Right ventricle myocardium inferior (tissue), 1 donor: ENCODE measurements at places on chromosomes 4 and X.
A peak's percentile ranks its signal among the peaks of the same experiment; 100 is the strongest.

DNA sequence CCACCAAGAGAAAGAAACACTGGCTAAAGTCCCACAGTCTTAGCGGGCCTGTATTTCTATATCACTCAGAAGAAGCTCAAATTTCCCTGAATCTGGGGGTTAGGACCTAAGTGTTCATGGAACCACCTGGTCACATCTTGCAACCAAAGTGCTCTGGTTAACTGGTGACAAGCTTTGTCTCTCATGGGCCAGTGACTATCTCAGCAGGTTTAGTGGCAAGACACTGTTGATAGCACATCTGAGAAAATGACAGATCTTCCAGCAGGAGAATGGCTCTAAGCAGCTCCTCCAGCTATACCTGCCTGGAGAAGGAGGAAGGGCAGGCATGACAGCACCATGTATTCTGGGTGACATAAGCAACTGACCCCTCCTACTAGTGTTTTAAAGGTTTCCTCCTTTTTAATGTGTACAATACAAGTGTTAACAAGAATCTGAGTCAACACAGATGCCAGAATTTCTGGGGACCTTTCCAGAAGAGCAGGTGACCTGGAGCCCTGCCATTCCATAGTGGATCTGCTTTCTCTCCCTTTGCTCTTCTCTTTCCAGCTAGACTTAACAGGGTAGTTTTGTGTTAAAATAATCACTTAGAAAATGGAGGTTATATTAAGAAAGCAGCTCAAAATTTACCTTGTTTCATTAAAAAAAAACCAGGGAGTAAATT, 17.3 kb upstream of the QRFPR start:
- no peak for DNase-seq

DNA sequence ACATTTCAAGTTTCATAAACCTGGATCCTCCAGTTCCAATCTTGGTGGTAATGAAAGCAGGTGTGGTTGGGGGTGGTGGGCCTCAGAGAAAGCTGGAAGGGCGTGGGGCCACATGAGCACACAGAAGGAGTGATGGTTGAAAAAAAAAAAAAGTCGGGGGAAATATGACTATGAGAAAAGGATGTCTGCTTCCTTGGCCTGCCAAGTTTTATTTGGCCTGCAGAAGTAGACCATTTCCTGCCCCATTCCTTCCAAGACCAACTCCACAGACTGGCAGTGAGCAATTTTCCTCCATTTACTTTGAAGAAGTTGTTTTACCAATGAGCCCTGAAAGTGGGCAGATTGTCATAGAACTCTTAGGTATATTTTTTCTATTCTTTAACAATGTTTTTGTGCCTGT, 43.3 kb downstream of the LNX1 start:
- DNase-seq: no peak

- DNase-seq: no peak
These were observed 48.0 kb upstream of the HDAC8 start for GRCh38 chrX:72620550-72621145.

- DNase-seq: no peak
These were observed 15.5 kb downstream of the PRRG1 start for GRCh38 chrX:37364666-37365065.

GRCh38 chr4:115110191-115111181, 2.9 kb downstream of the NDST4 start:
- DNase-seq: no peak

DNA sequence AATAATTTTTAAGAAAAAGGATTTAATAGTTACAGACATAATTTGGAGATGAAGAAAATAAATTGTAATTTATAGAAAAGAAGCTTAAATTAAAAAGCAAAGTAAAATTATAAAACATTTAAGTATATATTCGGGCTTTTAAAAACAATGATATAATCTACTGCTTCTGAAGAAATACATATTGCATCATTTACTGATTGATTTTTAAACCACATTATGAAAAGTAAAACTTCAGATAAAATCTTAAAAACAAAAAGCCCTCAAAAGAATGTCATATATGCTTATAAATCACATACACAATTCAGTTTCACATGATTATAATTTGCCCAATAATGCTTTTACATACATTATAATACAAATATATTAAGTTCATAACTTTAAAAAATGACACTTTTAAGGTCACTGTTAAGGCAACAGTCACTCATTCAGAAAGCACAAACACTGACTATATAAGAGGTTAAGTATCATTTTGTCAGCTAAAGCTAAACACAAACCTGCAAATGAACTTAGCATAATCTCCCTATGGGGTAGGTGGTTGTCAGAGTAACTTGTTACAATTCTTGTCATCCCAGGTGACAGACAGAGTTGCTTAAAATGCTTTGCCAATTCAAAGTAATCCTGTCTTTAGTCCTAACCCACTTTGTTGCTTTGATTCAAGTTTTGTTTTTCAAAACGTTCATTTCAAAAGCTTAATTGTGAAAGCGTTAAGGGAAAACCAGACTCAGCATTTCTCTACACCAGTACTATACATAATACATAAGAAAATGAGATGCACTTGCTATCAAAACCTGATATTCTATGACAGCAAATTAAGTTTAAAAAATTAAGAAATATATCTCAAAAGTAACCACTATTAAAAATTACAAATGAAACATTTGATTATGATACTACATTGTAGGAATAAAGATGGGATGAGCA, 90.6 kb upstream of the MAB21L2 start:
- no peak for DNase-seq

DNA sequence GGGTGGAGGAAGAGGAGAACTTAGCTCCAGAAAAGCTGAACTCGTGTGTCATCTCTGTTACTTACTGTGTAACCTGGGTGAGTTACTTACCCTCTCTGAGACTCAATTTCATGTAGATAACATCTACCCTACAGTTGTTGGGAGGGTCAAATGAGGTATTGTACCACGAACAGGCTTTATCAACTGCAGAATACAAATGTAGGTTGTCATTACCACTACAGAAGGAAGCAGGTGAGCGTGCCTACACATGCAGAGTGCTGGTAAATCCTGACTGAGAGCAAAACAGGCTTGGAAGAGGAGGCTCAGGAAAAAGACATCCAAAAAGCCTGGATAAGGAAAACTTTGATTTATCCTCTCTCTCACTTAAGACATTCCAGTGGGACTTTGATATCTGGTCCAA, 7.2 kb downstream of the PIGA start:
- no peak for DNase-seq

- no peak for DNase-seq
These were observed 187.6 kb downstream of the CBR4 start for GRCh38 chr4:168822481-168822880.

- DNase-seq: no peak
These were observed 37.6 kb downstream of the GLUD2 start for GRCh38 chrX:121084903-121085611.

GRCh38 chr4:181503687-181504390, 739.4 kb upstream of the TENM3 start:
- no peak for DNase-seq

DNA sequence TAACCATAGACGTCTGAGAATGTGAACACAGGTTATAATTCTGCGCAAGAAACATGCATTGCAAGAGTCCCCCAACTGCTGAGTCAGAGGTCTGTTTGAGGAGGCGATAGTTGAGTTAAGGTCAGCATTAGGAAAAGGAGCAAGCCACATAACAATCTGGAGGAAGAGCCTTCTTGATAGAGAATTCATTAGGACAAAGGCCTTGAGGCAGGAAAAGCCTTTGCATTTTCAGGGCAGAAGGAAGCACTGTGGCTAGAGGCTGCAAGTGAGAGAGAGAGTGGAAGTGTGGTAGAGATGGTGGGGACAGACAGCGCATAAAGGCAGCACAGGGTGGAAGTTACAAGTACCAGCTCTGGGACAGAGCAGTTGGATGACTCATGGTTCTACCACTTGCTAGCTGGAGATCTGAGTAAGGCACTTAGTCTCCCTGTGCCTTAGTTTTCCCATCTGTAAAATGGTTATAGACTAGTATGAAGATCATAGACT, 125.8 kb upstream of the LNX1 start:
- DNase-seq: no peak

DNA sequence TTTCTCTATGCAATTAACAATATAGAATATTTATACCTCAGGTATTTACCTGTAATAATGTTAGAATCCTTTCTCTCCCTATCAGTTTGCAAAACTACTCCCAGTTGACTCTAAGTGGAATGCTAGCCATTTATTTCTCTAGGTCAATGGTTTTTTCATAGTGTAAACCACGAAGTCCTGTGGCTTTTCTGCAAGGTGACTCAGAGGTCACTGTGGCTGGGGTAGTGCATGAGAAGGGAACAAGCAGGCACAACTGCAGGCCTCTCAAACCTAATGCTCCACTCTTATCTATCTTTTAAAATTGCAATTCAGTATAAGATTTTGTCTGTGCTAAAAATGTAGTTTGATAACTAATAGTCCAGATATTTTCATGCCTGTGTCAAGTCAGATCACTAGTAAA, 159.4 kb downstream of the ANTXR2 start:
- no peak for DNase-seq

- no peak for DNase-seq
These were observed 580.6 kb downstream of the EPHA5 start for GRCh38 chr4:65089666-65090065.

- no peak for DNase-seq
These were observed 158.2 kb upstream of the CPEB2 start for GRCh38 chr4:14844061-14844460.

DNA sequence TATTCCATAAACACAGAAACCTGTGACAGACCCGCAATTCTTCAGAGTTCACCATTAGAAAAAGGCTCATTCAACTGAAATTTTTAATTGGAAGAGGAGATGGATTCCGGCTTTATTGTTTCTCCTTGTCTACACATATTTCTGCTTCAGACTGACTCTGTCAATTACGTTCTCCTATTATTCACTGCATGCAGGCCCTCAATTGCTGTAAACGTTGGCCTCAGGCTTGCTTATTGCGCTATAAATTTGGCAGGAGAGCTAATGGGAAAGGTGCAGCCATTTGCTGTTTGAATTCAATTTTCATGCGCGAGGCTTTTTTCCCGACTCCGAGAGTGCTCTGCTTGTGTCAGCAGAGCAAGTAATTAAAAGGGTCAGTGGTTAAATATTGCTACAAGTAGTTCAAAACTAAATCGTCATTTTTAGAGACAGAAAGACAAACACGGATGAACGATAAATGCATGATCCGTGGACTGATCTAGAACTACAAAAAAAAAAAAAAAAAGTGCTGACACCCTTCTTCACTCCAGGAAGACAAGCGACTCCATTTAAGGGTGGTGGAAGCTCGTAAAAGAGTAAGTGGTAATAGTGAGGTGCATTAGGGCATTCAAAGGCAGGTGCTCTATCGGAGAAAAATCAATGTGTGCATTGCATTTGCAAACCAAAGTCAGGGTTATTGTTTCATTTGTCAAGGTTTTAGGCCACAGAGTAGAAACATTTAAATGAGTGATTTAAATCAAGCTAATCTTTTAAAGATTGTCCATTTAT, 841.6 kb upstream of the FRG1 start:
- no peak for DNase-seq

- no peak for DNase-seq
These were observed 127.8 kb upstream of the FAT1 start for GRCh38 chr4:186851291-186852072.

- DNase-seq: no peak
These were observed 257.7 kb downstream of the ANKRD50 start for GRCh38 chr4:124454772-124455270.

DNA sequence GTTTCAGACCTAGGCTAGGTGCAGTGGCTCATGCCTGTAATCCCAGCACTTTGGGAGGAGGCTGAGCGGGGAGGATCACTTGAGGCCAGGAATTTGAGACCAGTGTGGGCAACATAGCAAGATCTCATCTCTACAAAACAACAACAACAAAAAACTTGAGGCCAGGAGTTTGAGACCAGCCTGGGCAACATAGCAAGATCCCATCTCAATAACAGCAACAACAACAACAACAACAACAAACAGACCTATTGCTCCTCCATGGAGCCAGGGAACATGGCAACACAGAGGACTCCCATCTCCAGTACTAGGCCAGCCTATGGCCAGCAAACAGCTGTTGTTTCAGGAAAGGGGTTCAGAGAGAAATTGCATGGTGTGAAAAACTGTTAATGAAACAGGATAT, 43.4 kb downstream of the SLC16A2 start:
- no peak for DNase-seq

DNA sequence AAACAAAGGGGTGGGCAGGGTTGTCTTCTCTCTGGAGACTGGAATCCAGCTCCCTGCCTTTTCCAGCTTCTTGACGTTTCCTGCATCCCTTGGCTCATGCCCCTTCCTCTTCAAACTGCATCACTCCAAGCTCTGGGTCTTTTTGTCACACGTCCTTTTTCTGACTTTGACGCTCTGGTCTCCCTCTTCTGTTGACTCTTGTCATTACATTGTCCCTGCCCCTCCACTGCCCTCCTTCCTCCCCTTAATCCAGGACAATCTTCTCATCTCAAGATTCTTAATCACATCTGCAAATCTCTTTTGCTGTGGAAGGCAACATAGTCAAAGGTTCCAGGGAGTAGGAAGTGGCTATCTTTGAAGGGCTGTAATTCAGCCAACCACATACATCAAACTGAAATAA, 178.3 kb downstream of the TMA16 start:
- DNase-seq: no peak

- peak; percentile 78 for DNase-seq
These were observed 36.4 kb downstream of the TMEM154 start for GRCh38 chr4:152643153-152644035.

GRCh38 chrX:70422851-70423341, at the start of gene GDPD2:
Gene GDPD2, plus strand, starts transcription at chrX:70423314. Its CDS starts 1,671 bp downstream, at chrX:70424985.
- no peak for DNase-seq

GRCh38 chrX:56763556-56764152, 34.6 kb downstream of the NBDY start:
- DNase-seq: no peak

- DNase-seq: no peak
These were observed 16.3 kb upstream of the ZNF41 start for GRCh38 chrX:47499293-47499692.

DNA sequence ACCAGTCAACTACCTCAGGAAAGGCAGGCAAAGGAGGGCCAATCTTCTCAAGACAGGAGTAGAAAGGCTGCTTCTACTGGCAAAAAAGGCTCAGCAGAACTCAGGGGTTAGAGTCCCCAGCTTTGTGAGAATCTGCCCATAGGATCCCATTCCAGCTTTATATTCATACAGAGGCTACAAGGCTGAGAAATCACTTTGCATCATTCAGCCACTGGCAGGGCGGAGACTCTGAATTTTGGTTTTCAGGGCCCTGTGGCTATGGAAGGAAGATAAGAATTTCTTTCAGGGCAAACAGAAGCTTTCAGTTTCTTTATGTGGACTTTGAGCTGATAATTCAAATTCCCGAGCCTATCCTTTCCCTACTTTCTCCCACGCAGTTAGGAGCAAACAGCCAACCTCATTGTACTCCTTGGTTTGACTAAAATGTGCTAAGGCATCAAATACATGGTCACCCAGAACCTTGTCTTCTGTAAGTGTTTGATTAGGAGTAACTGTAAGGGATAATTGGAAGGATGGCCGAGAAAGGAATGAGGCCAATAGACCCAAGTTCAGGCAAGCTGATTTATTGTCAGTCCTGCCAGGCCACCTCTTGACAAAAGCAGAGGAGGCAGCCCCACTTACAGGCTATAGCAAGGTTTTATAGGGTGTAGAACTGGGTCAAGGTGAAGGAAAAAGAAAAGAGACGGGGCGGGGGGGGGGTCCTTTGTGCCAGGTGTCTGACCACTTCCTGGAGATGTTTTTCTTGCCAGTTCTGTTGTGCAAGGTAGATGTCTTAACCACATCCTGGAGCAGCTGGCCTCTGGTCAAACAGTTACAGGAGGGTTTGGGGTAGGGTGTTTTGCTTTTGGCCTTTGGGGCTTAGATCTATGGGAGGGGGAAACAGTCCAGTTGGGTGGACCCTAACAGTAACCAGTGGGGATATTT, 165.3 kb upstream of the PPP1R2C start:
- no peak for DNase-seq
